ENCODE measurements at places on chromosomes 13 and 19.

DNA sequence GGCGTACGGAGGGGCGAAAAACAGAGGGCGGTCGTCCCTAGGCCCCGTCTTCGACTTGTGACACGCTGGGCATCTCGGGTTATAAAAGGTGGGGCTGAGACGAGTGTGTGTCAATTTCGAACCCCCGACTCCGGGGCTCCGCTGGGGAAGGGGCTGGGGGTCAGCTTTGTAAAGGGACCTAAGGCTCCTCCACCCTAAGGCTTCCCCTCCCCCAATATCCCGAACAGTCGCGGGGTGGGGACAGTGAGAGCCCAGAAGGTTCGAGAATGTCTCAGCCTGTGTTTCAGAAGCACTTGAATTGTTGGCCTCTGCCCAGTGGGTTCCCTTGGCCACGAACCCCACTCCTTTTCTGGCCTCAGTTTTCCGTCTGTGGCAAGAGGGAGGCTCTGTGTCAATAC lies 450 bp downstream of the SELENOW start:
- DNase-seq = no peak

GRCh38 chr13:39803156-39803555 lies 147.7 kb downstream of the COG6 start:
- no peak for DNase-seq

DNA sequence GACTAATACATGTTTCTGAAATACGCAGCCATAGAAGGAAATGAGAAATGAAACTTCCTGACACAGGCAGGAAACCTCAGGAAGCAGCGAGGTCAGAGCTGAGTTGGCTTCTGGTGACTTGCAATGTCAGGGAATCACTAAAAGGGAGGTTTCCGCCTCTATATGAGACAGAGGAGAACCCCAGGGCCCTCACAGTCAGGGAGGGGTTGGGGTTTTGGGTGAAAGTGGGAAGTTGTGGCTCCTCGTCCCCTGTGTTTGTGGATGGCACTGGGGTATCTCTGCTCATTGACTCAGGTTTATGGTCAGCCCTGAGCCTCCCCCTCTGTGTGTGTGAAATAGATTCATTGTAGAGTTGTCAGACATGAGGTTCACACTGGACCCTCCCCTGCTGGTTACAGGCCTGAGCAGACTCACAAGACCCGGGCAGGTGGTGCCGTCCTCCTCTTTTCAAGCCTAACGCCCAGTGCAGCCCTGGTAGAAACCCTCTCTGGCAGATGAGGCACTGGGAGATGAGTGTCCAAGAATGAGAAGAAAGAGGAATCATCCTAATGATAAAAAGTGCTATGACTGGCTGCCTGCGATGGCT lies 5.5 kb upstream of the LILRA6 start:
- peak; percentile 22 for DNase-seq

DNA sequence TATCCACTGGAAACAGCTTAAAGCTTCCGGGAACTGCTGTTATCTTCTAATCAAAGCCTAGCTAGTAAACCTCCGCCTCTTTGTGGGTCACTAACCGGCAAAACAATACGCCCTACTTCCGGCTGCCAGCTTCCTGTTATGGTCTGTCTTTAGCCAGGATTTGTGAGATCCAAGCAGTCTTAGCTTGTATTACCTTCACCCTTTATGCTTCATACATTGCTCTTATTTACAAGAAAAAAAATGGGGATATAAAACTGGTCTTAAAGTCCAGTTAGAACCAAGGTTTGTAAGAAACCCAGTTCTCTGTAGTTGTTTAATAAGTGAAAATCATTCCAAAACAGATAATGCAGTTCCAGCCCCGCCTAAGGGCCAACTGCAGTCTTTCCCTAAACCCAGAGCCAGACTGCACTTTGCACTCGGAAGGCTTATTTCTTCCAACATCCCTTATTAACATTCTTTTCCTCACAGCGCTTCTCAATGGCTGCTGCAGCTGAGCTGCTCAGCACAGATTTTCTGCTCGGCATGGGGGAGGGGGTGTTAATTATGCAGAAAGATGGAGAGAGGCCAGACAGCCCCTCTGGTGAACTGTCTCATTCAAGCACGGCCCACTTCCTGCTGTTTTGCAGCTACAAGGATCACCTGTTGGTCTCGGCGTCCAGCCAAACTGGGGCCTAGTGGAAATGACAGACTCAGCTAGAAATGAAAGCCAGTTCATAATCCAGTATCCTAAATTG lies 368.4 kb downstream of the KLF12 start:
- peak; percentile 70 for DNase-seq

- no peak for DNase-seq
Observed at GRCh38 chr19:39941151-39941550, 6.7 kb upstream of the FCGBP start.

DNA sequence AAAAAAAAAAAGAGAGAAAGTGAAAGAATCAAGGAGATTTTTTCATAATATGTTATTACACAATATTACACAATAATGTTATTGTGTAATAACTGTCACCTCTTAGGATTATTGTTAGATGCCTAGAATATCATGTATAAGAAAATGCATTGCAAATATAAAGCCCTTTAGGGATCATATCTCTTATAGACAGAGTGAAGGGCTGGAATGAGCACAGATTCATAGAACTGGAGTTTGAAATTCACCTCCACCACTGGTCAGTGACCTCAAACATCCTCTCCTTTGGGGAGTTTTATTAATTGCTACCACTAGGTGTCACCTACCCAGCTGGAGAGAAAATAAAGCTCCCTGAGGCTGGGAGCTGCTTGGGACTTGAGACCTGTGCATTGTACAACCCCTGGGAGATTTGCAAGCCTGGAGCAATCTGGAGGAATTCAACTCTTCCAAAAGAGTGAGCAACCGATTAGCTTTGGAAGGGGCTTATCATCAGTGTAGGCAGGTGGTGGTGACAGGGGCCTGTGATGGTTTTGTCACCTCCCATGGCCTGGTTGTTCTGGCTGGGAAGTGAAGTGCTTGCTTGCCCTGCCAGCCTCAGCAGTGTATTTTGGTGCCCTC lies 30.3 kb upstream of the FRY start:
- peak; percentile 35 for DNase-seq

DNA sequence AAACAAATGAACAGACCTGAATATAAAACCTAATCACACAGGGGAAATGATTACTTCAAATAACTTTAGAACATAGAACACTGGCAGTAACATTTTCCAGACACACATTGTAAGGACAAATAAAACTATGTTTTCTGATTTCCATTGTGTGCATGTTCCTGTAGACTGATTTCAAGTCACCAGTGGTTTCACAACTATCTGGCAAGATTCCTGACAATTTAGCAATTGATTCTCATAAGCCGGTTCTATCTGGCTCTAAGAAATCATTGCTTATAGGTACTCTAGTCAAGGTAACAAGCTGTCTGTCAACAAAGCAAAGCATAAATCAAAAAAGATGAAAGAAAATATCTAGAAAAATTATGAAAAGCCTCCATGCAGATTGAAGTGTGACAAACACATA lies 19.6 kb upstream of the PCCA start:
- DNase-seq = no peak

GRCh38 chr19:31543456-31543855 lies 194.2 kb upstream of the TSHZ3 start:
- no peak for DNase-seq

- no peak for DNase-seq
Observed at GRCh38 chr13:52164989-52165388, 5.6 kb upstream of the NEK3 start.

GRCh38 chr13:113582841-113583631 lies 1.5 kb upstream of the TFDP1 start:
- DNase-seq = no peak

- DNase-seq = no peak
Observed at GRCh38 chr13:49566461-49566860, 18.9 kb downstream of the RCBTB1 start.

DNA sequence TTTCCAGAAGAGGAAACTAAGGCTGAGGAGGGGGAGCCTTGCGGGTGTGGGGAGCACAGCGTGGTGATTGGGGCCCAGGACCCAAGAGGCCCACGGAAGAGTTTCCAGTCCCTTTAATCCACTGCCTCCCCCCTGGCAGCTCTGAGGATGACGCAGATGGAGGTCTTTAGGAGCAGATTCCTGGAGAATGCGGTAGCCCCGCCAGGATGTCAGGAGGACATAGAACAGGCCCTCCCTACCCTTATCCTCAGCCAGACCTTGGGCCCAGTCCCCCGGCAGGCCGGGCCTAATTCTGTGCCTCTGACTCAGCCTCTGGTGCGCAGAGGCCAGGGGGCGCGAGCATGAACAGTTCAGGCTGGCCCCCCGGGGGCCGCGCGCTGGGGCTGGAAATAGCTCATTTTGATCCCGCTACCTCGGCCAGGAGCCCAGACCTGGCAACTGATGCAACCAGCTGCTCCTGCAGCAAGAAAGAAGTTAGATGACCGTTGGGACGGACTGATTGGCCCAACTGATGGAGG lies 461 bp upstream of the HSPB6 start:
- peak; percentile 93 for DNase-seq

GRCh38 chr19:35793381-35794165 lies 18.2 kb downstream of the ARHGAP33 start:
- DNase-seq = peak; percentile 32

GRCh38 chr13:51865838-51866237 lies 4.1 kb downstream of the CCDC70 start:
- DNase-seq = no peak

GRCh38 chr13:29679396-29680053 lies 84.0 kb upstream of the SLC7A1 start:
- no peak for DNase-seq

DNA sequence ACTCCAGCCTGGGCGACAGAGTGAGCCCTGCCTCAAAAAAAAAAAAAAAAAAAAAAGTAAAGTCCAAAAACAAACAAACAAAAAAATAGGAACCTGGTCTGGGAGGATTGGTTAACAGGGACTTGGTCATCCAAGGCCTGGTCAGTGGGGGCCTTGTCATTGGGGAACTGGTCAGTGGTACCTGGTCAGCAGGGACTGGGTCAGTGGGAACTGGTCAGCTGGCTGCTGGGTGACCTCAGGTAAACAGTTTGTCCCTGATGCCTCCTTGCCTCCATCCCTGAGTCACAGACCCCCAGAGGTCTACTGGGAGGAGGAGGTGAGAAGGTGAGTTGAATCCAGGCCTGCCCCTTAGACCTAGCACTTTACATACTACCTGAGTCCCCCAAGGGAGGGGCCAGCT lies 5.7 kb upstream of the ZNF14 start:
- no peak for DNase-seq

DNA sequence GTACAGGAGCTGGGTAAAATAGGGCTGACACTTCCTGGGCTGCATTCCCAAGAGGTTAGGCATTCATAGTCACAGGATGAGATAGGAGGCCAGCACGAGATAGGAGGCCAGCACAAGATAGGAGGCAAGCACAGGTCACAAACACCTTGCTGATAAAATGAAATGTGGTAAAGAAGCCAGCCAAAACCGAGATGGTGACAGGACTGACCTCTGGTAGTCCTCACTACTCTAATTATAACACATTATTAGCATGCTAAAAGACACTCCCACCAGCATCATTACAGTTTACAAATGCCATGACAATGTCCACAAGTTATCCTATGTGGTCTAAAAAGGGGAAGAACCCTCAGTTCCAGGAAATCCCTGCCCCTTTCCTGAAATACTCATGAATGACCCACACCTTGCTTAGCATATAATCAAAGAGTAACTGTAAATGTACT lies 20.9 kb upstream of the IGSF23 start:
- DNase-seq = no peak

DNA sequence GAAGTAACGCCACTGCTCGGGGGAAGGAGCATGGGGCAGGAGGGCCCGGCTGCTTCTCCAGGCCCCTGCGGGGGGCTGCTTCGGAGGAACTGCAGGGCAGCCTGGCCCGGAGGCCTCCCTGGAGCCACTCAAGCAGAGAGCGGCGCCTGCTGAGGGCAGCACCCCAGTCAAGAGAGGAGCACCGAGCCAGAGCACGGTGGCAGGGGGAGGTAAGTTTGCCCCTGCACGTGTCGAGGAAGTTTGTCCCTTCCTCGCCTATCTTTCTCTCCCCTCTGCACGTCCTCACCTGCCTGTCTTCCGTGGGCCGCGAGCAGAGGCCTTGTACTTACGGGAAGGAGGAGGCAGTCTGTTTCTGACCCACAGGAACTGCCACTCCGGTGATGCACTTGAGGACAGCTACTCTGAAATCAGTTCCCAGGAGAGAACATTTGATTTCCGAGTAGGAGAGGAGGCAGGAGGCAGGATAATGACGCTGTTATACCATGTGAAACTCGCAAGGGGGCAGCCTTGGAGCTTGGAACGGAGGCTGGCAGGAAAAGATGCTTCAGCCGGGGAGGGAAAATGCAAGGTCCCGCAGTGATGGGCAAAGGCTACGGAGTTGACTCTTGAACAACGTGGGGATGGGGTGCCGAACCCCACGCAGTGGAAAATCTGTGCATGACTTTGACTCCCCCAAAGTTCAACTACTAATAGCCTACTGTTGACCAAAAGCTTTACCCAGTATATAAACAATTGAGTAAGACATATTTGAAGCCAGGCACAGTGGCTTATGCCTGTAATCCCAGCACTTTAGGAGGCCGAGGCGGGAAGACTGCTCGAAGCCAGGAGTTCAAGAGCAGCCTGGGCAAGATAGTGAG lies 5.0 kb downstream of the FFAR1 start:
- DNase-seq = peak; percentile 51

DNA sequence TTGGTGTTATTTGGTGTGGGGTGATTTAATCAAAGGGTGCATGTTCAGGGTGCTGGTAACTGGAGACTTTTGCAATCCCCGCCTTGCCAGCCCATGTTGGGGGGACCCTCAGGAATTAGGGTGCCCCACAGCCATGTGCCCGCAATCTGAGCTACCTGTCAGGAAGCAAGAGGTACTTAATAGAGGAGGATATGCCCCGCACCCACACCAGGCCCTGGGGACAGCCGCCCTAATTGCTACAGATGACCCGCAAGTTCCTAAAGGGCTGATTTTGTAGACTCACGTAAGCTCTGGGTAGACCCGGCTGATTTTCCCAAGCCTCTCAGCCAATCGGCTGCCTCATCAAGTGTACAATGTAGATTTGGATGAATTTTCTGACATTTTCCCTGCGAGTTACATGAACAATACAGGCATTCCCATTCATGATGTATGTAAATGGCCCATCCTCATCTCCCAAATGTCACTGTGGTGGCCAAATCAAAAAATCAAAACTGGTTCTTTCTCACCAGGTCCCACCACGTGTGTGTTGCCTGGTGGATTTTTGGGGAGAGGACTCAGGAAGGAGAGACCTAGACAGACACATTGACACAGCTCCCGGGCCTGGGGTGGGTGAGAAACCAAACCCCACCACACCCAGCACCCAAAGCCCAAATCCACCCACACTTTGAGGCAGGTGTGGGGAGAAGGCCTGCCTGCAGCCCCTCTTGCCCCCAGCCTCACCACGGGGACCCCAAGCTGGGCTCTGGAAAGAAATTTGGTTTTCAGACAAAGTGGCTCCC lies 119.2 kb upstream of the SPACA7 start:
- DNase-seq = no peak

GRCh38 chr13:95445131-95445530 lies 107.4 kb upstream of the CLDN10 start:
- DNase-seq = no peak

DNA sequence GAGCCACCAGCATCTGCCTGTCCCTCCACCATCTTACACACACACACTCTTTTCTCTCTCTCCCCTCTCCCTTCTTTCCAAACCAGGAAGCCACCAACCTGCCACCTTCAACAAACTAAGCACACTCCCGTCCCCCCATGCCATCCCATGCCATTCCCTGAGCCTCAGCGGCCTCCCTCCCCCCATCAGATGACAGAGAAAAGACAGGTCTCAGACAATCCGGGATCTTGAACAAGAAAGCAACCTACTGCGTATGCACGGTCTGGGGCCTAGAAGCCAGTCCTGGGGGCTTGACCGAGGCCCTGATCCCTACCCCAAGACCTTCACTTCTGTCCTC lies 19.4 kb downstream of the AKT2 start:
- DNase-seq = no peak

GRCh38 chr19:13583114-13583513 lies 76.8 kb upstream of the CACNA1A start:
- DNase-seq = no peak
